ENCODE measurements at places on chromosomes 1 and 21.
A peak's percentile ranks its signal among the peaks of the same experiment; 100 is the strongest.

DNA sequence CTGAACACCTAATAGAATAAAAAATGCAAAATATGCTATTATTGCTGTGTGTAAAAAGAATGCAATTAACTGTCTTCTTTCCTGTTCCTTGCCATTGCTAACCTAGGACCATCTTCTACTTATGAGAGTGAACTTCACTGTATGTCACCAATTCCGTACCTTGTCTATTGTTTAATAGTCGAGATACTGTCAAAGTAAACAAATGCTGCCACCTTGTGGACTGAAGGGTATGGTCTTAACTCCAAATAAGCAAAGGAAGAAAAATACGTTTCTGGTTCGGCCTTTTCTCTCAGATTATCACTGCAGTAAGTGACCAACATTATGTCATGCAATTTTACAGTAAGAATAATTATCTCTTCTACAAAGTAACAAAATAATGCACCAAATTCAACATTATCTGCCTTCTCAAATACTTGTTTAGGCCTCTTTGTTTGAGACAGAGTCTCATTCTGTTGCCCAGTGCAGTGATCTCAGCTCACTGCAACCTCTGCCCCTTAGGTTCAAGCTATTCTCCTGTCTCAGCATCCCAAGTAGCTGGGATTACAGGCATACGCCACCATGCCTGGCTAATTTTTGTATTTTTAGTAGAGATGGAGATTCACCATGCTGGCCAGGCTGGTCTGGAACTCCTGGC lies 133.4 kb downstream of the COP1 start:
- peak; percentile 53 for DNase-seq

DNA sequence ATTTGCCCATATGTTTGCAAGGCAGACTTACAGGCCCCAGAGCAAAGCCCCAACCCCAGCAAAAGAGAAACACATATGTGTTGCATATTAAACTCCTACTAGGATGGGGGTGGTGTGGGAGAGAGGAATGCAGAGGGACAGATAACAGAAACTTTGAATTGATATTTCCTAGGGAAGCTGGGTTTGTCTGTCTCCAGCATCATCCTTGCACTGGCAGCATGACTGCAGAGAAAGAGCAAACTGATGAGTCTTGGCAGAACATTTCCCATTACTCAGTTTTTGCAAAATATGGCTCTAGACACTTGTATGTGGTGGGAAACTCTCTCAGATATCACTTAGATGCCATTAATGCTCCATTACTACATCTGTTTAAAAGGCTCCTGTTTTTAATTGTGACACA lies 43.8 kb upstream of the MARK1 start:
- no peak for DNase-seq

DNA sequence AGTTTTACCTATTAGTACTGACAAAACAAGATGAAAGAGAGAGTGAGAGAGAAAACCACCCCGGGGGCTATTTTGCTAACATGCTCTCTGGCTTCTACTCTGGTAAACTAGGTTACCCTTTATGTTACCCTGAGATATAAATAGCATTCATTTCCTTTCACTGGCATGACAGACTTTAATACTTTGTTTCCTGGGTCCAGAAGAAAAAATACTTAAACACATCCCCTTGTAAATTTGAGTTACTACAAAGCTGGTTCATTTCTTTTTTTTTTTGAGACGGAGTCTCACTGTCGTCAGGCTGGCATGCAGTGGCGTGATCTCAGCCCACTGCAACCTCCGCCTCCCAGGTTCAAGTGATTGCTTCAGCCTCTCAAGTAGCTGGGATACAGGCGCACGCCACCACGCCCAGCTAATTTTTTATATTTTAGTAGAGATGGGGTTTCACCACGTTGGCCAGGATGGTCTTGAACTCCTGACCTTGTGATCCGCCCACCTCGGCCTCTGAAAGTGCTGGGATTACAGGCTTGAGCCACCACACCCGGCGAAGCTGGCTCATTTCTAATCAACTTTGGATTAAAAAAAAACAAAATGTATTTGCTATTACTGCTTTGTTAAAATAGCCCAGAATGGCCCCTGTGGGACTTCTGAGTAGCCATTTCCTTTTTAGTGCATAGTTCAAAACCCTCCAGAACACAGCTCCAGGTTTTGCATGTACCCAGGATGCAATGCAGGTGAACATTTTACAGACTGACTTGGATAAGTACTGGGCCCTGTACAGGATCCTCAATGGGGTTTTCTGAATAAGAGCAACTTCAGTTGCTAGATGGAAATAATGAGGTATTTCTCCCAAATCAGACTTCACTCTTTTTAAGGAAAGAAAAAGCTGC lies 20.6 kb downstream of the INPP5B start:
- DNase-seq, result peak; percentile 27

DNA sequence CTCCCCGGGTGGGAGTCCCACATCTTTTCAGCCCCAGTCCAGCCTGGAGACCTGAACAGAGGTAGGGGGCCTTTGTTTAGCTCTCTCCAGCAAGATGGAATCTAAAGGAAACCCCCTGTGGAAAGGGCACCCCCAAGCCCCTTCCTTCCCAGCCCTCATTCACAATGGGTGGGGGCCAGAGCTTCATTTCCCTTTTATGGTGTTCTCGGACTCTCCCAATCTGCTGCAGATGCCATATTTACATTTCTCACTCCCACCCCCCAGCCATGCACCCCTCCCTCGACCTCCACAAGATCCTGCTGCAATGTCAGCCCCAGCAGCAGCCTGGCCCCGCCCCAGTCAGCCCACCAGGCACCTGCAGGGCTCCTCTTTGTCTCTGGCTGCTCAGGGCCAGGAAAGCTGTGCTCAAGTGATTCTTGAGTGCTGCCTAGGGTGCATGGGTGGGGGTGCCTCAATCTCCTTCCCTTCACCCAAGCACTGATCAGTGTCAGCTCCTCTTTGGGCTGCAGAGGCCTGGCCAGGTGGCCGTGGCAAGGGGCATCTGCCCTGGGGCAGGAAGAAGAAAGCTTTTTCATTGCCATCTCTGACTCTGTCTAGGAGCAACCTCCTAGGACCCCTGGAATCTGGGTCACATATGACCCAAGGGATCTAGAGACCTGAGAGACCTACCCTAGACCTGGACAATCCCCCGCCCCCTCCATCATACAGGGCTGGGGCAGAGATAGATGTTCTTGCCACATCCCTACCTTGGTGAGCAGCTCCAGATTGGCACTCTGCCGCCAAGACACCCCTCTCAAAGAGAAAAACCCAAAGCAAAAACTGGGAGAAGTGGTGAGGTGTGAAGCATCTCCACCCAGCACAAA lies 1.7 kb downstream of the KIF21B start:
- no peak for DNase-seq

DNA sequence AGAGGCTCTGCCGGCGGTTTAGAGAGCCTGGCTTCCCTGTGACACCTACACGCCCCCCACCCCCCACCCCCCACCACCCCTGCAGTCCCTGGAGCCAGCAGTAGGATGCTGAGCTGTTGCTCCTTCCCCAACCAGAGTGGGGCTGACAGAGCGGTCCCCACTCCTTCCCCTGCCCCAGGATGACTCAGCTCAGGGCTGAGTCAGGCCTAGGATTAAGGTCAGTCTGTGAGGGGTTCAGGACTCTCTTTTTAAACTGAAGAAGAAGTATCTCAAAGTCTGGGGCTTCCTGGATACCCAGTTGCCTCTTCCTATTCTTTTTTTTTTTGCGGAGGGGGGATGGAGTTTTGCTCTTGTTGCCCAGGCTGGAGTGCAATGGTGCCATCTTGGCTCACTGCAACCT lies 19.1 kb downstream of the DMBX1 start:
- DNase-seq, result no peak

DNA sequence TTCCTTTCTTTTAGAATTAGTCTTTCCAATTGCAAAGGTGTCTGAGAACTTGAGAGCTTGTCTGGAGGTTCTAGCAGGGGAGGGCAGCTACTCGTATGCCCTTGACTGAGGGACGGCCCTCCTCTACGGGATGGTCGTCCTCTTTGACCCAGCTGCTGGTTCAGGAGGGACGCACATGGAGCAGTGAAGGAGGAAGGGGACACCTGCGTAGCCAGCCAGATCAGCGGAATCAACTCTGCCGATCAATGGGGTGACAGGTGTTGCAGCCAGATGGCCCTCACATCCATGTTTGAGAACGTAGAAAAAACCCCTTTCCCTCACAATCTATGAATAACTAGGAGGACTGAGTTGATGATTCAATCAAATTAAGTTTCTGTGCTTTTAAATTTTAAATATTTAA lies 15.7 kb upstream of the A3GALT2 start:
- DNase-seq, result no peak
